ENCODE measurements at places on chromosomes 2 and 18. TPM values are rescaled to one million over a fixed set of nuclear protein-coding genes. Genes with fewer than 3 reads are reported as not detected.

Gene R3HDM1
- 360 TPM for total RNA-seq

Gene KRCC1
- total RNA-seq = 17.6 TPM

Gene TRIM43
- total RNA-seq = not detected

Gene LOXHD1
- total RNA-seq = 0.16 TPM

Gene GAL3ST2
- 0.16 TPM for total RNA-seq

Gene ZNF513
- total RNA-seq = 12.0 TPM

Gene CERKL
- 1.1 TPM for total RNA-seq

Gene NT5C1B
- total RNA-seq = not detected

Gene DSG1
- 0.16 TPM for total RNA-seq

Gene ELOA2
- not detected for total RNA-seq

Gene NTSR2
- 0.31 TPM for total RNA-seq

Gene CRYBA2
- total RNA-seq = not detected

Gene CRYGD
- 1.7 TPM for total RNA-seq

Gene VAMP8
- 0.94 TPM for total RNA-seq

Gene CABYR
- 34.6 TPM for total RNA-seq

Gene PROKR1
- total RNA-seq = 2.0 TPM

Gene OTOS
- 0.94 TPM for total RNA-seq

Gene RIOK3
- 55.7 TPM for total RNA-seq

Gene HAAO
- 0.62 TPM for total RNA-seq

Gene UGT1A7
- total RNA-seq = not detected

Gene SERPINE2
- 43.8 TPM for total RNA-seq

Gene ESPNL
- 0.16 TPM for total RNA-seq

Gene KCNJ3
- 22.8 TPM for total RNA-seq

Gene ATP6V1B1
- total RNA-seq = not detected

Gene RAB17
- 0.16 TPM for total RNA-seq

Gene ERCC3
- total RNA-seq = 43.0 TPM

Gene SP9
- total RNA-seq = 7.0 TPM

Gene MC4R
- 1.4 TPM for total RNA-seq

Gene E2F6
- 13.3 TPM for total RNA-seq

Gene FNDC4
- total RNA-seq = 41.3 TPM

Gene REG3G
- total RNA-seq = not detected

Gene MFSD2B
- total RNA-seq = not detected

Gene CRYGC
- not detected for total RNA-seq

Gene ICOS
- not detected for total RNA-seq

Gene FHOD3
- total RNA-seq = 51.2 TPM

Gene TCF23
- total RNA-seq = not detected

Gene ZBTB7C
- total RNA-seq = 0.78 TPM

Gene MTCL1
- total RNA-seq = 24.6 TPM

Gene PLCD4
- total RNA-seq = 0.31 TPM

Gene ITGB1BP1
- total RNA-seq = 60.7 TPM

Gene VWA3B
- 0.31 TPM for total RNA-seq

Gene DSC1
- total RNA-seq = not detected

Gene ADGRF3
- total RNA-seq = 0.16 TPM

Gene GNLY
- total RNA-seq = not detected

Measured in occipital lobe (tissue), 3 donors.